ENCODE measurements at places on chromosomes 3 and 15.

DNA sequence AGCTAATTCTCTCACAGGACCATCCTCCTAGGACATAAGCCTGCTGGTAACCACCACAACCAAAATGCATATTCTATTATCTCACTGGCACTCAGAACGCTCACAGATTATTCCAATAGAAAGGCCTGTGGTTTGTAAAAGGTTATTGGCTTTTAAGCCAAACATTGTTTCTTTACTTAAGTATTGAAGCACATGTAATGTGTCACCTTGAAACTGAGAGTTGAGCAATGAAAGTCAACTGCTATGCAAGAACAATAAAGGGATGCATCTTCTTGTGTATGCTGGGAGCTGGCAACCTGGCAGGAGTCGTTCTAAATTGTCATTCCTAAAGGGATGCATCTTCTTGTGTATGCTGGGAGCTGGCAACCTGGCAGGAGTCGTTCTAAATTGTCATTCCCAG is 298.6 kb upstream of the DNAJC19 start:
- DNase-seq = no peak

GRCh38 chr3:117746066-117746465 is 1036.5 kb downstream of the TUSC7 start:
- DNase-seq = no peak

GRCh38 chr3:66898155-66898554 is 100.0 kb upstream of the KBTBD8 start:
- no peak for DNase-seq

- DNase-seq = no peak
These were observed 608.4 kb downstream of the CADM2 start for GRCh38 chr3:85567071-85567676.

DNA sequence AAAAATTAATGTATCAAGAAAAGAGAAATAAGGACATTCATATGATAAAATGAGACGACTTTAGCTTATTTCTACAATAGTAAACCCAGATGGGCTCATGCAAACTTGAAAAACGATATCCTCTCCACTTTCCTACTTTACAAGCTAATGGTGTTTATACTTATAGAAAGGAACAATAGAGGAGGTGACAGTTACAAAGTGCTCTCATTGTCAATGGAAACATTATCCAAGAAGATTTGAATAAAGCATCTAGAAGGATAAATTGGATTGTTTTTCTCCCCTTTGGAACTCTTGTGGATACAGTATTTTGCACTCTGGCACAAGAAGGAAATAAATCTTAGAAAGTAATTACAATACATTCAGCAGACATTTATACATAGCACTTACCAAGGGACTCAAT is 20.2 kb upstream of the CCDC66 start:
- DNase-seq = no peak

DNA sequence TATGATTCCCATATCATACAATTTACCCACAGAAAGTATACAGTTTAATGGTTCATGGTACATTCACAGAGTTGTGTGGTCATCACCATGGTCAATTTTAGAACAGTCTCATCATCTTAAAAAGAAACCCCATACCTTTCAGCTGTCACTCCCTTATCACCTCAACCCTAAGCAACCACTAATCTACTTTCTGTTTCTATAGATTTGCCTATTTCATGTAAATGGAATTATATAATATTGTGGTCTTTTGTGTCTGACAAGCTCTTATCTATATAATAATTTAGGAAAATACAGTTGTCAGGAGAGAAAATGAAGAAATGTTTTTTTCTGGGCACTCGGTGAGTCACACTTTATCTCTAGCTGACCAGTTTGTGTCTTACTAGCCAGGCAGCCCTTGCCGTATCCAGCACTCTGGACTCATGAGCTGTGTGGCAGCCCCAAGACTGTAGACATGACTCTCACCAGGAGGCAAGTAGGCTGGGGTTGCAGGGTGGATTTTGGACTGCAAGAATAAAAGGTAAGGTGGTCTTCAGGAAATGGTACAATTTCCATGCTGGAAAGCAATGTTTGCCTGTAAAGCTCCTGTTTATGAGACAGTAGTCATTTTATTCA is 234.6 kb downstream of the THRB start:
- DNase-seq = peak; percentile 81

- no peak for DNase-seq
These were observed 11.1 kb upstream of the PSTPIP1 start for GRCh38 chr15:76983590-76984375.

- no peak for DNase-seq
These were observed 1.6 kb downstream of the NOX5 start for GRCh38 chr15:69016021-69016595.

DNA sequence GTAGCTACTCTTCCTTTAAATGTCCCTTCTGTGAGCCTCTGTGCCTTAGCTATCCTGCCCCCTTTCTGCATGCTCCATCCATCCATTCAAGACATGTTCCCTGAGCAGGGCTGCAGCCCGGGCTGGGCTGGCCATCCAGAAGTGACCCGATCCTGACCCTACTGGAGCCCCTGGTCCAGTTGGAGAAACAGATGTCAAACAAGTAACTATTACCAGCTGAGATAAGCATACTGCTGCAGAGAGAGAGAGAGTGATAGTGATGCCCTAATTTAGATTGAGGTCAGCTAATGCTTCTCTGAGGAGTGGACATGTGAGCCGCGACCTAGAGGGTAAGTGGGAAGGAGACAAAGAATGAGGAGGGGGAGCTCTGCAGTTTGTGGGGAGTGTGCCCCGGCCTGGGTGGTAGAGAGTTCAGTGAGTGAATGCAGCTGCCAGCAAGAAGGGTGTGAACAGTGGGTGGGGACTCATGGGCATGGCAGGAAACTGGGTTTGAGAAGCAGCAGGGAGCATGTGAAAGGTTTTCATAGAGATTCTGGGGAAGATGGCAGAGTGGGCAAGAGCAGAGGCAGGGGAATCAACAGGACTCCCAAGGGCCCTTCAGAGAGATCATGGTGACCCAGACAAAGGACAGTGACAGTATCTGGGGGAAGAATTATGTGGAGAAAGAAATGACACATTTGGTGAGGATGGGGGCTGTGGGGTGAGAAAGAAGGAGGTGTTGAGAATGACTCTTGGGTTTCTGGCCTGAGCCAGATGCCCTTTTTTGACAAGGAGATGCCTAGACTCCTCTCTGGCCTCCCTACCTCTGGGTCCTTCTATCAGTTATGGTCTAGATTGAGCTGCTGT is 44.9 kb downstream of the CHCHD6 start:
- no peak for DNase-seq

DNA sequence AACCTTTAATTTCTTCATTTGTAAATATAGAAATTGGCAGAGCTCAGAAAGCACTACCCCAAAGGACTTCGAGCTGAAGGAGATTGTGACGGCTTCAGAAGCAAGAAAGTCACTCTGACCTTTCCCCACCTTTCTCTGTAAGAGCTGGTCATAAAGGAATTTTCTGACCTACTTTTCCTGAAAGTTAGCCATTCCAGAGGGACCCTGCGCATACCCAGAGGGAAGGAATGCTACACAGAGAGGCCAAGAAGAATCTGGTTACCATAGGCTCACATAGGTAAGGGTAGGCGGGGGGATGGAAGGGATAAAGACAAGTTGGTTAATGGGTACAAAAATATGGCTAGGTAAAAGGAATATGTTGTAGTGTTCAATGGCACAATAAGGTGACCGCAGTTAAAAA is 1080.3 kb downstream of the ZPLD1 start:
- DNase-seq = no peak

DNA sequence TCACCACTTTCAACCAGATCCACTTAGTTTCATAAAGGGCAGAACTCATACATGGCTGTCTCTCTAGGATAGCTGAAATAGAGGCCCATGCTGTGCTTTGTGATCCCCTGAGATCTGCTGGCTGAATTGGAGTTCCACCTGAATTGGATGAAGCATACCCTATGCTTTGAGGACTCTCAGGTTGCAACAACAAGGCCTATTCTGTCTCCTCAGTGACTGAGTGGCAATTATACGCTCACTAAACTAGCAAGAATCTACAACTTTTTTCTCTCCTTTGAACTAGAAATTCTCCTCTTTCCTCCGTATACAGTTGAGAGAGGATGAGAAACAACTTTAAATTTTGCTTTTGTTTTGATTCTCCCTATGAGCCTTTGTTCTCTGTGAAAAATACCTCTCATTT is 348.7 kb downstream of the LSAMP start:
- DNase-seq = no peak

DNA sequence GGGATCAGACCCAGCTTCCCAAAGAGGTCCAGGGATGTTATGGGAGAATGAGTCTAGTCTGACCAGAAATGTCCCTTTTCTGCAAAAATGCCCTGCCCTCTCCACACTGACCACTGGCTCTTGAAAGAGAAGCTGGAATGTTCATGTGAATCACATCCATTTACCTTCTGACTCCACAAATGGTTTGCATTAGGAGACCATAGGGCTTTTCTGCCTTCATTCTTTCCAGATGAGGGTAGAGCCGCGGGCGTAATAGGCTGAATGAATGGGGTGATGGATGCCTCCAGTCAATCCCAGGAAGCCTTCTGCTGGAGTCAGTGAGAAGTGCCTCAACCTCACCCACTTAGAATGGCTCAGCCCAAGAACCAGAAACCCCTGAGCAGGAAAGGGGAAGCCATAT is 47.2 kb upstream of the IREB2 start:
- no peak for DNase-seq

GRCh38 chr3:89946884-89947283 is 839.5 kb downstream of the EPHA3 start:
- no peak for DNase-seq

DNA sequence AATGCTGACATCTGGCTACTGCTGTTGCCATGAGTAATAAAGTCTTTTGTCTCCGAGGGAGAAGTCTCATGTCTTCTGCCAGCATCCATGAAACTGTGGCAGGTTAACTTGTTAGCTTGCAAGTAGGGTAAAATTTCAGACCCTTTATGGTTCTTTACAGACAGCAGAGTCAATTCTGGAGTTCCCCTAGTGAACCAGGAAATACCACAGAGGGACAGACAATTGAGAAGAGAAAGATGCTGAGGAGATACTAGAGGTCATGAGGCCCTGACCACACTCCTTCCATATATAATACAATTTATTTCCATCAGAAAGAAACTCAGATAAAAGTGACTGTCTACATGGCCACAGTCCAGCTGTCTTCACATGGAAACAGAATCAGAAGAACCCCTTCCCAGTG is 38.1 kb downstream of the NMNAT3 start:
- DNase-seq = no peak

GRCh38 chr15:38257676-38258075 is 5.0 kb downstream of the SPRED1 start:
- DNase-seq = no peak

- DNase-seq = peak; percentile 38
These were observed 958.8 kb upstream of the NR2F2 start for GRCh38 chr15:95371664-95372063.

DNA sequence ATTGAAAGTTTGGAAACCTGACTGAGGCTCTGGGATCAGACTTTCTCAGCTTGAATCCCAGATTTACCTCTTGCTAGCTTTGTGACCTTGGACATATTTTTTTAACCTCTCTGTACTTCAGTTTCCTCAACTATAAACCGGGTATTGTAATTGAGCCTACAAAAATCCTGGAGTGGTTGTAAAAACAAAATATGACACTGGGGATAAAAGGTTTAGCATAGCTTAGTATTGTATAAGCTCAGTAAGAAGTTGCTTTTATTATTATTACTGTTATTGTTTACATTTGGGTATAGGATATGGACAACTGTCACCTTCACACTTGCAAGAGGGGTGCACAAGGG is 21.5 kb downstream of the C2CD4A start:
- no peak for DNase-seq

GRCh38 chr3:134822090-134822489 is 27.0 kb downstream of the EPHB1 start:
- no peak for DNase-seq

DNA sequence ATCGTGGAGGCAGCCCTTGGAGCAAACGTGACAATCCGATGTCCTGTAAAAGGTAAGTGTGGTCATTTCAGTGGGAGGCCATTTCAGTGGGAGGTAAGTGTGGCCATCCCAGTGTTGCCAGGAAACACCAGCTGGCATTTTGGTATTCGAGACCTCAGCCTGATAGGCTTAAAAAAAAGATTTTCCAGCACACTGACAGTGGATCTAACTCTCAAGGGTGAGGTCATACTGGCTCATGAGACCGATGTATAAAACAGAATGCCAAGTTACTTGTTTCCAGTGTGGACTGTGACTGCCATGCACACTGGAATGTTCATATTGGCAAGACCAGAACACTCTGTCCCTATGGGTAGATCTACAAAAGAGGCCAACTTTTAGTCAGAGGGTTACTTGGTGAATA is 244.4 kb upstream of the GOLGA6L4 start:
- no peak for DNase-seq

DNA sequence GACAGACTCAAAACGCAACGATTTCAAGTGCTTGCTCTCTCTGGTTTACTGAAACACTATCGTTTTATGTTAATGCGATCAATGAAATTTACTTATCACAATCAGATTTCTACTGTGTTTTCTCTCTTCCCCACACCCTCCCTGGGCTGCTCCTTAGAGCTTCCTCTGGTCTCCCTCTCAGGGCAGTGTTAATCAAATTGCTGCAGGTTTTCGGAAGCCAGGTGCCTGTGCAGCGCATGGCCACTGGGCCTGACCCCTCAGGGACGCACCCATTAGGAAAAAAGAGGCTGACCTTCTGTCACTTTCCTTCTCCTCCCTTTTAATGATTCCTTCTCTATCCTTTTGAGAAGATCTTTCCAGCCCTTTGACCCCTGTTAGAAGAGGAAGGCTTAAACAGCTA is 134.5 kb upstream of the ONECUT1 start:
- DNase-seq = no peak
